WTC11 (cell line): ENCODE measurements at places on chromosomes 3 and 15. TPM values are rescaled to one million over a fixed set of nuclear protein-coding genes. Genes with fewer than 3 reads are reported as not detected.

ZPLD1 gene
- total RNA-seq, result not detected in 3 replicates

PCOLCE2 gene
- total RNA-seq, result 13.5 to 13.7 TPM (median 13.7 TPM) in 3 replicates

RTP3 gene
- not detected in 3 replicates for total RNA-seq

STAC gene
- 5.5 to 6.4 TPM (median 5.6 TPM) in 3 replicates for total RNA-seq

SATB1 gene
- total RNA-seq, result 31.1 to 36.8 TPM (median 36.2 TPM) in 3 replicates

DNA sequence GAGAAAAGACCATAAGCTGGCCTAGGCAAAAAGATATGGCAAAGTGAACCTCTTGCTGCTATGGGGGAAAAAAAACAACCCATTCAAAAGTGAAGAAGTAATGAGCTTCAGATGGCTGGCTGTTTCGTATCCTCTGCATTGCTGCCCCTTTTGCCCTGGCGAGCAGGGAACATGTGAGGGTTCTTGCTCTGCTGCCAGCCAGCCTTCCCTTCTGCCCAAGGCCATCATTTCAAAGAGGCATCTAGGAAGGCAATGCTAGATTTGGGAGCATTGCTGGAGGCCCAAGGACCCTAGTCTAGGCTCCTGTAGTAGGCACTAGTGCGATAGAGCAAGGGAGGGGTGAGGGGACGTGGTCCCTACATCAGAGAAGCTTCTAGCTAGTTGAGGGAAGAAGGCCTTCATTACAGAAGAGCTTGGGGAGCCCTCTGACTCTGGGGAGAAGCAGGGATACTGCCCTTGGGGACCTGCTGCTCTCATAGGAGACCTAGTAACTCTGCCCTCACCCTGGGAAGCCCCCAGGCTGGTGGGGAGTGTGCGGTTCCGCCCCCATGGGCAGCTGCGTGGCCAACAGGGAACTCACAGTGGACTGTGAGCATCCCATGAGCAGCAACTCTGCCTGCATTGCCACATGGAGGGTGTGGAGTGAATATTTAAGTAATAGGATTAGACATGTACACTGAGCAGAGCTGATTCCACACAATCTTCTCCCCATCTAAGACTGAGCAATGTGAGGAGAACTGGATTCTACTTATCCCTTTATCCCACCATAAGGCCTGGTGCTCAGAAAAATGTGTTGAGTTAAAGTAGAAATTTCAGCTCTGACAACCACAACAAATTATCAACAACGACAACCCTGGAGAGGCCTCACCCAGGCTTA, 21.3 kb downstream of the ITGA11 start:
- H3K27ac ChIP-seq, result no peak overlapping the region
- no peaks in the 10 kb centered on the region for H3K4me1 ChIP-seq
- DNase-seq, result no peak
- no peaks in the 10 kb centered on the region; the same call in 1 of the 2 replicates for H3K27me3 ChIP-seq
- no peaks in the 10 kb centered on the region for H3K36me3 ChIP-seq

GRCh38 chr15:92519709-92520108, 126.0 kb downstream of the ST8SIA2 start:
- H3K4me3 ChIP-seq, result no peak overlapping the region
- H3K27ac ChIP-seq, result no peak overlapping the region
- H3K27me3 ChIP-seq, result no peaks in the 10 kb centered on the region
- no peak for DNase-seq
- H3K36me3 ChIP-seq, result peaks cover 3% of the 10 kb centered on the region; the same call in 1 of the 2 replicates

DNA sequence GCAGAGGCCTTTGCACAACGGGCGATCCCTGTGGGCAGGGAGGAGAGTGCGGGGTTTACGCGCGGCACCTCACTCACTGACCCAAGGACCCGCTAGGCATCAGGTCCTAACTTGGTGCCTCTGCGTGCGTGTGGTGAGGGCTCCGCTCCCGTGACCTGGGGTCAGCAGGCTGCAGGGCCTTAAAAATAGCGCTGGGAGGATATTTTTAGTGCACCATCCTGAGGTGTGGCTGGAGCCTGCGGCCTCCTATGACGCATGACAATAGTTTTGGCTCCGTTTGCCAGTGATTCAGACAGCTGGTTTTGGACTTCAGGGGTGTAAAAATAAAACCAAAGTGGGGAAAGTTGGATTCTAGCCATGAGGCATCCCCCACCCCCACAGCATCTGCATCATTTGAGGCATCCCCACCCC, 139.0 kb downstream of the FAM43A start:
- H3K4me3 ChIP-seq, result no peak overlapping the region
- peaks cover 7% of the 10 kb centered on the region for H3K4me1 ChIP-seq
- H3K36me3 ChIP-seq, result no peaks in the 10 kb centered on the region
- H3K27me3 ChIP-seq, result no peaks in the 10 kb centered on the region
- DNase-seq, result no peak

- H3K27ac ChIP-seq, result peak overlapping the region; percentile 98
- peaks cover 67% of the 10 kb centered on the region for H3K4me1 ChIP-seq
- no peaks in the 10 kb centered on the region; the same call in 1 of the 2 replicates for H3K27me3 ChIP-seq
- no peak for DNase-seq
- peak overlapping the region; percentile 93 for H3K4me3 ChIP-seq
Observed at GRCh38 chr3:177195242-177195991, 1.9 kb downstream of the TBL1XR1 start.

DNA sequence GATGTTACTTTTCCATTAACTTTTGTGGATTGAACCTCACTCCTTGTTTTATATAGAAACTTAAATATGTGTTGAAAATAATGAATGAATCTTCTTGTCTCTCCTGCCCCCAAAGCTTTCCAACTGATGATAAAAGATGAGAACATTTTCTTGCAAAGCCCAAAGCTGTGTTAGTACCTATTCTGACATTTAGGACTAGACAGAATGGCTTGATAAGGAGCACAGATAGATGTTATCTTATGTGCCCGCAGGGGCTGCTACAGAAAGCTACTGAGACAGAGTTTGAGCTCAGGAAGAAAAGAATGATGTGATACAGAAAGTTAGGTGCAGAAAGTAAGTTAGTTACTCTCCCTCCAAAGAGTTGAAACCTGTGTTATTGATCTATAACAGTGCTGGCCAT, 109.4 kb upstream of the ATP11B start:
- H3K4me1 ChIP-seq, result peaks cover 11% of the 10 kb centered on the region
- no peaks in the 10 kb centered on the region for H3K27me3 ChIP-seq

GRCh38 chr3:172586436-172586835, 63.2 kb upstream of the TNFSF10 start:
- H3K27ac ChIP-seq, result no peak overlapping the region
- H3K27me3 ChIP-seq, result no peaks in the 10 kb centered on the region
- DNase-seq, result no peak
- no peaks in the 10 kb centered on the region for H3K36me3 ChIP-seq

DNA sequence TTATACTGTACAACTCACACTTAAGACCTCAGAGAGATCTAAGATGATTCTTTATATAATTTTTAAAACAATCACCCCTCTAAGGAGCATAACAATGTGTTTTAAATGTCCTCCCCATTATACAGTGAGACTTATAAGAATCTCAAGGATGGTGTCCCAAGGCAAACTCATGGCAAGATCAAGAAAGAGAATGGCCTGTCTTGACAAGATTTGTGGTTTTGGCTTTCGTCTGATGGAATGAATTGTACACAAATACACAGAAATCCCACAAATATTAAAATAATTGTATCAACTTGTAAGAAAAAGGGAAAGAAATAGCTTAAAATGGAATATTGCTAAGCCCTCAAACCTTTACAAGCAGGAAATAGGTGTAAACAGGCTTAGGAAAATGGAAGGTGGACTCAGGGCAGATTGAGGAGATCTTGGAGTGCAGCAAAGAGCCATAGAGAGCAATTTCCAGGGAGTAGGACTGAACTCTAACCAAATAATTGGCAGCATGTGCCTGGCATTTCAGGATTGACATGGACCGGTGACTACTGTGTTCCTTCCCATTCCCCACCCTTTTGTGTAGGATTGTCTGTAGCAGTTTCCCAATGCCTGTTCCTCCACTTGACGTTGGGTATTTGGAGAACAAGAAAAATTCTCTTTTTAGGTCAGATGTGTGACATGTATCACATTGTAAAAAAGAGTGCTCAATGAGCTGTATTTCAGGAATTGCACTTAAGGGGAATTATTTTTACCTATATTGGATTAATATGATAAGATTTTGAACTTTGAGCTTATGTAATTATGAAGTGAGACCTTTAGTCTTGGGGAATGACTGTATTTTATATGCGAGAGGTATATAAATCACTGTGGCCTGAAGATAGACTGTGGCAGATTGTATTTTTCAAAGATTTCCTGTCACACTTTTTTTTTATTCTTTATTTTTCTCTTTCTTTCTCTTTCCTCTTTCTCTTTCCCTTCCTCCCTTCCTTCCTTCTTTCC, 317.8 kb upstream of the SLITRK3 start:
- H3K36me3 ChIP-seq, result no peaks in the 10 kb centered on the region
- no peak overlapping the region for H3K27ac ChIP-seq
- H3K4me3 ChIP-seq, result no peak overlapping the region
- H3K4me1 ChIP-seq, result no peaks in the 10 kb centered on the region
